ENCODE measurements at places on chromosomes 12 and 14. TPM values are rescaled to one million over a fixed set of nuclear protein-coding genes. Genes with fewer than 3 reads are reported as not detected.

C1QL4 gene
- 0.46 TPM for total RNA-seq

CPM gene
- 0.29 TPM for total RNA-seq

SDSL gene
- 9.4 TPM for total RNA-seq

GRCh38 chr12:126819554-126819953 is 1447.4 kb upstream of the TMEM132C start:
- H3K4me1 ChIP-seq, result no peaks in the 10 kb centered on the region
- H3K27ac ChIP-seq, result no peak overlapping the region
- DNase-seq, result no peak
- no peaks in the 10 kb centered on the region for H3K36me3 ChIP-seq
- H3K27me3 ChIP-seq, result no peaks in the 10 kb centered on the region

DNA sequence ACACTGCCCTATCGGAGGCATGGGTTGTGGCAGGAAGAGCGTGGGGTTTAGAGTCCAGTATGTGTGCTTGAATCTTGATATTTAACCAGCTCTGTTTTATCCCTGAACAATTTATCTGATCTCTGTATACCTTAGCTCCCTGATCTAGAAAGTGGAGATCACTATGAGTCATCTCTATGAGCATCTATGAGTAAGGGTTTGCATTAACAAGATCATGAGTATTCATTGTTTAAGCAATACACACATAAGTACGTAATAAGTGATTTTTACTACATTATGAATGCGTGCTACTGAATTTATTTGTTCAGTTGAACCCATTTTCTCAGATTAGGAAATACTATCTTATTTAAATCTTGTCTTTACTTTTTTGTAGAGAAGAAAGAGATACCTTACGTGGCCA is 49.4 kb downstream of the GPATCH2L start:
- peaks cover 2% of the 10 kb centered on the region for H3K4me1 ChIP-seq
- no peaks in the 10 kb centered on the region for H3K27me3 ChIP-seq
- H3K4me3 ChIP-seq, result no peak overlapping the region
- peaks cover 51% of the 10 kb centered on the region for H3K36me3 ChIP-seq
- DNase-seq, result no peak

All from chondrocyte (in vitro differentiated cells).